ENCODE measurements at places on chromosomes 16 and 17.

DNA sequence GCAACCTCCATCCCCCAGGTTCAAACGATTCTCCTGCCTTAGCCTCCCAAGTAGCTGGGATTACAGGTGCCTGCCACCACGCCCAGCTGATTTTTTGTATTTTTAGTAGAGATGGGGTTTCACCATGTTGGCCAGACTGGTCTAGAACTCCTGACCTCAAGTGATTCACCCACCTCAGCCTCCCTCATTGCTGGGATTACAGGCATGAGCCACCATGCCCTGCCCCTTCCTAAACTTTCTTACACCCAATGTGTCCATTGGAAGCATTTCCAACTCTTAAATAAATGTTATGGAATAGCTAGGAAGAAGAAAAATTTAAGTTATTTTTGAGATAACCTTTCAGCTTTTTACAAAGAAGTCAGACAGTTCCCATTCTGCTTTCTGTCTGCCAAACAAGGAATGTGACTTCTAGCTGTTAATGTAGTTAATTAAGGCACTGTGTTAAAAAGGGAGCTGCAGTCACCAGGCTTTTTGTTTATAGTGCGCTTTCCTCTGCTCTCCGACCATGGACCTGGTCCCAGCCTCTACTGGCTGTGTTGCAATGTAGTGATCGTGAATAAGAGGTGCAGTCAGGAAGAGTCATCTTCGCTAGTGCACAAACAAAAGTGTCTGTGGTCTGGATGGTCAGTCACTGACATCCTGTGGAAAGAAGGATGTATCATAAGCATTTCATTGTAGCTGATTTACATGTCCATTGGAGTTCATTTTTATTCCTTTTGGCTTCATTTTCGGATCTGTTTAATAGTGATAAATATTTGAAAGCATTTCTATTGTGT, 39.7 kb downstream of the USP10 start:
- peak; percentile 35 for DNase-seq

GRCh38 chr17:50468304-50469207, at the start of gene CHAD:
Gene CHAD (minus strand): TSS chr17:50468880. CDS start chr17:50468813, 67 bp downstream.
- peak; percentile 15 for DNase-seq

DNA sequence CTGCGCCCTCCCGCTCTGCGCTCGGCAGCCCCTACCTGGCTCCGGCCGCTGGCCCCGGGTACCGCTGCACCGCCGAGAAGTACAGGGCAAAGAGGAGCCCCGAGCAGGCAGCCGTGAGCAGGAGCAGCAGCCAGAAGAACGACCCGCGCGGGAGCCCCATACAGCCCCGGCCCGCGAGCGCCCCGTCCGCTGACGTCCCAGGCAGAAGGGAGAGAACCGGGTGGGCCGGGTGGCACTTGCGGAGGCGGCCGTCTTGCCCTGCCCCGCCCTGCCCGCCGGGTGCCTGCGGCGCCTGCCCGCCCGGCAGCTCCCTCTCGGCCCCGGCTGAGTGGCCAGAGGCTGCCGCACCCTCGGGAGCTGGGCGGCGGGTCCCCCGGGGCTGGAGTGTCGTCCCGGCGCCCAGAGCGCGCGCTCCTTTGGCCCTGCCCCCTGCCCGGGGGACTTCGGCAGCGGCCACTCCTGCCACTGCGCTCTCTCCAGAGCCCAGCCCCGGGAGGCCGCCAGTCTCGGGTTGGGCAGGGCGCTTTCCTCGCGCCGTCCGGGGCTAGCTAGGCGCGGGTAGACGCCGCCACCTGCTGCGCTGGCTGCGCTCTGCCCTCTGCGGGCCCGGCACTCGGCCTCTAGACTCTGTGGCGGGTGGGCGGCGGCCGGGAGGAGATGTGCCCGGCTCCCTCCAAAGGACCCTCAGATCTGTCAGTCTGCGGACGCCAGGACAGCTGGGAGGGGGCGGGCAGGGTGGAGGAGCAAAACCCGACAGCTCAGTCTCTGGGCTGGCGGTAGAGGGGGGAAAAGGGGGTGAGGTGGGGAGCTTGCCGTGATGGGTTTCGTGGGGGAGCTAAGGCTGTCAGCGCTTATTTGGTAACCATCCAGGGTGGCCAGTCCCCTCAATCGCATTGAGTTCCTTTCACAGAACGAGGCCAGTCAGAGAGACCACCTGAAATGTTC, at the start of gene ST6GALNAC2:
TSS of gene ST6GALNAC2 (minus strand) at position 212 of the 945 bp plus-strand sequence. CDS start at position 160, 52 bp downstream.
- DNase-seq = peak; percentile 70

DNA sequence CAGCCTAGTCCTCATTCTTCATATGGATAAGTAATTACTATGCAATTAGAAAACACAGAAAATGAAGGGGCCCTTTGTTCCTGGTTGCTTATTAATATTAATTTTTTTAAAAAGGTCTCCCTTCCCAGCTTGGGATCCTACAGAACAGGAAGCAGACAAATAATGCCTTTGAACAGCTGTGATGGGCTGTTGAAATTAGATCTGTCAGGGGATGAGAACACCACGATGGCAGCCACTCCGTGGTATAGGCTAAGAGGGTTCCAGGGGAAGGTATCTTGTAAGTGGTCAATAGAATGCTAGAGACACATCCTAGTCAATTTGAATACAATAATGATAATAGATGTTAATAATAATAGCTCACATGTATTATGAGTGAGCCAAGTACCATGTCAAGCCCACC, 83.1 kb downstream of the CCDC182 start:
- no peak for DNase-seq

- no peak for DNase-seq
Measured at GRCh38 chr17:43366891-43367736, 31.7 kb upstream of the ARL4D start.

DNA sequence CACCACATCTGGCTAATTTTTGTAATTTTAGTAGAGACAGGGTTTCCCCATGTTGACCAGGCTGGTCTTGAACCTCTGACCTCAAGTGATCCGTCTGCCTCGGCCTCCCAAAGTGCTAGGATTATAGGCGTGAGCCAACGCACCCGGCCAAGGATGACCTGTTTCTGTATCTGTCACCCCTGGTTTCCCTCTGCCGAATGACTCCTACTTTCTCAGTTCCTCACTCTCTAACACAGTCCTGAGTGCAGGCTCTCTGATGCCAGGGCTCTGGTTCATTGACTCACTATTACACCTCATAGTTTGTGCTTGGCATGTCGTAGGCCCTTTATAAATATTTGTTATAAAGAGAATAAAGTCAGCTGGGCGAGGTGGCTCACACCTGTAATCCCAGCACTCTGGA, 10.7 kb upstream of the PRPF8 start:
- no peak for DNase-seq

DNA sequence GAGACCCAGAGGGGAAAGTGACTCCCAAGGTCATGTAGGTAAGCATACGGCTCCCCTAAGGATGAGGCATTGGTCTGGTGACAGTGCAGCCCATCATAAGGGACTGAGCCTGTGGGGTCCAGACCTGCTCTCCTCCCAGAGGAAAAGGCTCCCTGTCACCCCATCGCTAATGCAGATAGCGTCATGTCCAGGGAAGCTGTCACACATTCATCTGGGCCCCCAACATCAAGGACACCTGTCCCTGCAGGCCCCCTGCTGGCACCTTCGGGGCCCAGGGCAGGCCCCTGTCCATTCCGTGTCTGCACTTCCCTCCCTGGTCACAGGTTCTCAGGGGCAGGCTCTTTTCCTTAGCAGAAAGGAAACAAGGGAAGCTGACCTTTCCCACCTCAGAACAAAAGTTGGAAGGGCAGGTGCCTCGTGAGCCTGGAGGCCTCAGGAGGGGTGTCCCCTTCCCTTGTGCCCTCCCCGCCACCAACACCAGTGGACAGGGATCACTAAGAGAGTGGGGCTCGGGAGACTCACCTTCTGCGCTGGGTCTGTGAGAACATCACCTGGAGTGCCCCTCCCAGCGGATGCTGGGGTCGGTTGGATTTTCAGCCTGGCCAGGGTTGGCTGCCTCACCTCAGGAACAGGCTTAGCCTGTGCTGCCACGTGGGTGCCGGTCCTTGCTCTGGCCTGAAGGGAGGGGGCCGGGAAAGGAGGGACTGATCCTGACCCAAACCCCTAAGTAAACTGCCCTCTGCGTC, 17.3 kb upstream of the LASP1NB start:
- DNase-seq = no peak

GRCh38 chr16:50332599-50332998, 36.2 kb downstream of the BRD7 start:
- DNase-seq = no peak

- DNase-seq = no peak
Measured at GRCh38 chr17:63558441-63558840, 8.2 kb downstream of the DCAF7 start.

GRCh38 chr17:75069783-75070182, 18.0 kb upstream of the SLC16A5 start:
- peak; percentile 49 for DNase-seq

DNA sequence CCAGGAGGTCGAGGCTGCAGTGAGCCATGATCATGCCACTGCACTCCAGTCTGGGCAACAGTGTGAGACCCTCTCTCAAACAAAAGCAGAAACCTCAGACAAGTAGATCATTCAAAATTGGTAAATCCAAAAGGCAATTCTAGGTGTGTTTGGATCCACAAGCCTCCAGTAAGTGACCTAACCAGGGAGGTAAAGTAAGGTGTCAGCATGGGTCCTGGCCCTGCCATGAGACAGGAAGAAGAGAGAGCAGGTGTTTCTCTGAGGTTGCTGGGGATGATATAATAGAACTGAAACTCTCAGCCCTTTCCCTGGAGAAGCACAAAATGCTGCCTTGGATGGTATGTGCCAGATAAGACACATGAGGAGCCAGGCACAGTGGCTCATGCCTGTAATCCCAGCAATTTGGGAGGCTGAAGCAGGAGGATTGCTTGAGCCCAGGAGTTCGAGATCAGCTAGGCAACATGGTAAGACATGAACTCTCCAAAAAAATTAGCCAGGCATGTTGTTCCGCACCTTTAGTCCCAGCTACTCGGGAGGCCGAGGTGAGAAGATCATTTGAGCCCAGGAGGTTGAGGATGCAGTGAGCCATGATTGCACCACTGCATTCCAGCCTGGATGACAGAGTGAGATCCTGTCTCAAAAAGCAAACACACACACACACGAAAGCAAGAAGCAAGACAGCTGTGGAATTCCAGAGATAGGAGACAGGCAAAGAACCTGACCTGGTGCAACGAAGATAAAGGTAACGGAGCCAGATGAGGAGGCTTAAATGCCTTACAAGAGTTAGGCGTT, 6.5 kb downstream of the TM4SF5 start:
- DNase-seq = no peak

GRCh38 chr17:51060396-51060795, 60.3 kb downstream of the SPAG9 start:
- no peak for DNase-seq

DNA sequence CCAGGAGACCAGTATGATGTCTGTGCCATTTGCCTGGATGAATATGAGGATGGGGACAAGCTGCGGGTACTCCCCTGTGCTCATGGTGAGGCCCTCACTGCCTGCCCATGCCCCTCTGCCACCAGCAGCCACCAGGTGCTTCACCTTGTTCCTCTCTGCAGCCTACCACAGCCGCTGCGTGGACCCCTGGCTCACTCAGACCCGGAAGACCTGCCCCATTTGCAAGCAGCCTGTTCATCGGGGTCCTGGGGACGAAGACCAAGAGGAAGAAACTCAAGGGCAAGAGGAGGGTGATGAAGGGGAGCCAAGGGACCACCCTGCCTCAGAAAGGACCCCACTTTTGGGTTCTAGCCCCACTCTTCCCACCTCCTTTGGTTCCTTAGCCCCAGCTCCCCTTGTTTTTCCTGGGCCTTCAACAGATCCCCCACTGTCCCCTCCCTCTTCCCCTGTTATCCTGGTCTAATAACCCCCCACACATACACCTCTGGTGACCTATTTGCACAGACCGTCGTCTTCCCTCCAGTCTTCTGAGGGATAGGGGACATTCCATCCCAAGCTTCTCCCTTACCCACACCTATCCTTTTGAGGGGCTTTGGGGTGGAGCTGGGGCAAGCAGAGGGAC, 3.7 kb downstream of the PFN1 start:
- DNase-seq = no peak

GRCh38 chr17:27485716-27486495, 29.7 kb downstream of the KSR1 start:
- no peak for DNase-seq

- no peak for DNase-seq
Measured at GRCh38 chr17:1112875-1113274, 66.9 kb downstream of the ABR start.

DNA sequence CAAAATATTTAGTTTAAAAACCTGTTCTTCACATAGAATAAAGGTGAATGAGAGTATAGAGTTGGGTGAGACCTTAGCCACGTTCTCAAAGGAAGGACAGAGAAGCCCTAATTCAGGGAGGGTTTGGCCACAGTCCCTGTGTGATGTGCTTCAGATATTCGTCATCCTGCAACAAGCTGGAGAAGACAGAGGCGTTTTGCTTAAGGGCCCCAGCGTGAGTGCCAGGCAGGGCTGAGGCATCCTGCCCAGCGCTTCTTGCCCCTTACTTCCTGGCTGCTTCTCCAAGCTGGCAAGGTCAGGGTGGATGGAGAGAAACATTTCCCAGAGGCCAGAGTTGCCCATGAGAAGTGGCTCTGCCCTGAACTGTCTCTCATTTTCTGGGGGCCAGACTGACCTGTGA, 46.9 kb downstream of the AXIN2 start:
- DNase-seq = no peak

DNA sequence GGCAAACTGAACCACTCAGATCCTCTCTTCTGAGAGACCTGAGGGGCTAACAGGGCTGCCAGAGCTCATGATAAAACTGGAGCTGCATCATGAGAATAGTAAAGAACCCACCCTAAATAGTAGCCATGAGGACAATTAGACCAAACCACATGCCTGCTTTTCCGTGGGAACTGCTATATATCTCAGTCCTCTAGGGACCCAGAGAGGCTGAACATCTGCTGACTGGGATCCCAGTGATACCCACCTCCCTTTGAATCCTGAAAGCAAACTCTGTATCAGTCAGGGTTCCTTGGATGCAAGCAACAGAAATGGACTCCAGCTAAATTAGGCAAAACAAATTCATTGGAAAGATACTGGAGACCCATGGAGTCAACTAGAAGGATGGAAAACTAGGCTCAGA, 6.5 kb downstream of the MT1X start:
- no peak for DNase-seq

DNA sequence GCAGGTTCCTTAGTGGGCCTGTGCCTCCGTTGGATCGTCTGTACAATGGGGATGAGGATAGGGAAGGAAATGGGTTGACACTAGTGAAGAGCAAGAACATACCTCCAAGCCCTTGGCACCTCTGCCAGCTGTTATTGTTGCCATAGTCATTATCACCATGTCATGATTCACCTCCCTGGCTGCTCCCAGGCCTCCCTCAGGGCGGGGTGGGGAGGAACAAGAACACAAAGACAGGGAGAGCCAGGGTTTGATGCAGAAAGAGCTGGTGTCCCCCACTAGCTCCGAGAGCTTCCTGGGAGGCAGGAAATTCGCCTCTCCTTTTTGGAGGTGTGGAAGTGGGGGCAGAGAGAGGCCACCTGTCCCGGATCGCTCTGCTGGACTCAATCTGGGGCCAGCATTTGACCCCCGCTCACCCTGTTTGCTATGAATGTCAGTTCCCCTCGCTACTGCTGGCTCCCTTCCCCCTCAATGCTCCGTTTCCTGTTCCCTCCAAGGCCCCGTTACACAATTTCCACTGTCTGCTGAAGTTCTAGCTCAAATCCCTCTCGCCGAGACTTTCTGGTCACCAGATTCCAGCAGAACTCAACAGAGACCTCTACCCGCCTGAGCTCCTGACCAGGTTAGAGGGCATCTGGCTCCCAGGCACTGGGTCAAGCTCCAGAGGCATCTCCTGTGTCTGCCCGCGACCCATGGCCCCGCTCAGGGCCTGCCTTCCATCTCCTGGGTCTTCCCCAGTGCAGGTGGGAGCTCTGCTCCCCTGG, 9.1 kb downstream of the TIMP2 start:
- peak; percentile 72 for DNase-seq

GRCh38 chr17:74332017-74332650, 6.1 kb downstream of the KIF19 start:
- no peak for DNase-seq

- no peak for DNase-seq
Measured at GRCh38 chr17:9973669-9974447, 68.8 kb upstream of the RCVRN start.
